Stimulated activated naive B cell treated with anti-CD40 and anti-IgM and Interleukin-4, amounts not matched to agents 10 μg/mL and 1 μg/mL and 100 μg/mL, for 72 hours (primary cell): ENCODE measurements at places on chromosomes 12 and 14.
A peak's percentile ranks its signal among the peaks of the same experiment; 100 is the strongest.

DNA sequence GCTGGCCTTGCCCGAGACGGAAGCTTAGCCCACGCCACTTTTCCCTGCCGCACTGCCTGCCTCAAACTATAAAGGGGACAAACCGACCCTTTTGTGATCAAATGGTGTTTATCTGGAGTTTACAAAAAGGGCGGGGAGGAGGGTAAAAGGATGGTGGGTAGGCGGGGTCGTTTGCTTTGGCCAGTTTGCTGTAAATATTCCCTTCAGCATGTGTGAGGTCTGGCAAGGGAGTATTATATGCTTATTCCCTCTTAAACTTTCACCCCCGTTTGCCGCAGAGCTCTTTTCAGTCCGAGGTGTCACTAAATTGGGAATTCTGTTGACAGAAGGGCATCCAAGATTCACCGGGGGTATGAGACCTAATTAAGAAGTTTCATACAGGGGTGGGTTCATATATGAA is 3.8 kb upstream of the TBX3 start:
- peaks cover 95% of the 10 kb centered on the region for H3K27me3 ChIP-seq
- peaks cover 28% of the 10 kb centered on the region for H3K4me1 ChIP-seq
- peaks cover 12% of the 10 kb centered on the region for H3K36me3 ChIP-seq
- peak overlapping the region; percentile 14 for H3K27ac ChIP-seq
- H3K4me3 ChIP-seq = no peak overlapping the region

DNA sequence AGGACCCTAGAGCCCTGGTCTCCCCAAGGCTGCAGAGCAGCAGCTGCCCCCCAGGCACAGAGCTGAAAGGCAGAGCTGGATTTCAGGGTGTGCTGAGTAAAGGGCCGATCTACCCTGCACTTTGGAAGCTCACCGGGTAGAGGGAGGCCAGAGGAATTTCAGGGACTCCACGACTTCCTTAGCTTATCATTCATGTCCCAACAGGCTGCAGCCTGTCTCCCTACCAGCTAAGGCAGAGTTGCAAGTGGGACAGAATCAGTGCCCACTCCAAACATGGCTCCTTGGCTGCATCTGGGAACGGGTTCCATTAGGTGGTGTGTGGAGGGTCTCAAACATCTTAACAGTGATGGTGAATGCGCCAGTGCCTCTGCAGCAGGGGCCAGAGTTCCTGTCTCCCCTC is 27.5 kb downstream of the MMAB start:
- no peak overlapping the region for H3K27ac ChIP-seq
- no peak for DNase-seq
- no peaks in the 10 kb centered on the region for H3K4me1 ChIP-seq
- H3K27me3 ChIP-seq = peaks cover 37% of the 10 kb centered on the region
- no peaks in the 10 kb centered on the region for H3K36me3 ChIP-seq
- no peak overlapping the region for H3K4me3 ChIP-seq

DNA sequence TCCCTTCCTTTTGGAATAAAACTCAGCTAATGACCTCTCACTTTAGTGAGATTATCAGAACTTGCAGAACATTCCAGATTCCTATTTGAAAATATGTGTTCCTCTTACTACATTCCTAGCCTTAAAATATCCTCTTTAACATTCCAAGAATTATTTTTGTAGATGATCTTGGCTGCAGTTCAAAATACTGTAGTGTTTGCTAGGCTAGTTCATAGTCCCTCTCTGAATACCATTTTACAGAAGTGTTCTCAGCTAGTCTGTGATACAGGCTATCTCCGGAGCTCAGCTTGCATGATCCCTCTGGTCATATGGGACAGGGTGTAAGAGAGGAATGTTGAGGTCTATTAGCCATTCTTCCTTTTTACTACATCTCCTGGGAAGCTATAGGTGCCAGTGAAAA is 17.6 kb upstream of the GPR33 start:
- no peaks in the 10 kb centered on the region for H3K4me1 ChIP-seq
- H3K27me3 ChIP-seq = peaks cover 5% of the 10 kb centered on the region
- no peak overlapping the region for H3K4me3 ChIP-seq

DNA sequence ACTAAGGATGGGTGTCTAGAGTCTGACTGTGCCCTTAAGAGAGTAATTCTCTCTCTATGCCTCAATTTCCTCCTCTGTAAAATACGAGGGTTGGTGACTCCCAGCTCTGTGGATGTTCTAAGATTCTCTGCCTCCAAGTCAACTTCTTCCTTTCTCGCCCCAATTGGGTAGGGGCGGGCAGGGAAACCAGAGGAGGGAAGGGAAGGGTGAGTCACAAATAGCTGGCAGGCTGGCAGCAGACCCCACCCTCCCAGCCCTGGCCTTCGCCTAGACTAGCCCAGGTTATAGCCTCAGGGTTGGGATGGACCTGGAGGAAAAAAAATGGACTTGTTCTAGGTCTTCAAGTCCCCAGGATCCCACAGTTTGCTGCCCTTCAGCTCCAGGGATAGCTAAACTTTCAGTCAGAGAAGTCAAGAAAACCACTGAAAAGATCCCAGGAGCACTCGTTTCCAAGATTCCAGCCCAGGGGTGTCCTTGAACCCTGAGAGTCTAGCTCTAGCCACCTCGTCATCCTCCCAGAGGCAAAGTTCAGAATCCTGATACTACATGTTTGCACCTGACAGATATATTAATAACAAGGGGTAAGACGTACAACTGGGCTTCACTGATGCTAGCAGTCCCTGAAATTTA is 2.3 kb downstream of the DGKA start:
- no peak overlapping the region for H3K4me3 ChIP-seq
- no peak for DNase-seq
- no peaks in the 10 kb centered on the region for H3K27me3 ChIP-seq
- H3K4me1 ChIP-seq = peaks cover 56% of the 10 kb centered on the region
- no peak overlapping the region for H3K27ac ChIP-seq

DNA sequence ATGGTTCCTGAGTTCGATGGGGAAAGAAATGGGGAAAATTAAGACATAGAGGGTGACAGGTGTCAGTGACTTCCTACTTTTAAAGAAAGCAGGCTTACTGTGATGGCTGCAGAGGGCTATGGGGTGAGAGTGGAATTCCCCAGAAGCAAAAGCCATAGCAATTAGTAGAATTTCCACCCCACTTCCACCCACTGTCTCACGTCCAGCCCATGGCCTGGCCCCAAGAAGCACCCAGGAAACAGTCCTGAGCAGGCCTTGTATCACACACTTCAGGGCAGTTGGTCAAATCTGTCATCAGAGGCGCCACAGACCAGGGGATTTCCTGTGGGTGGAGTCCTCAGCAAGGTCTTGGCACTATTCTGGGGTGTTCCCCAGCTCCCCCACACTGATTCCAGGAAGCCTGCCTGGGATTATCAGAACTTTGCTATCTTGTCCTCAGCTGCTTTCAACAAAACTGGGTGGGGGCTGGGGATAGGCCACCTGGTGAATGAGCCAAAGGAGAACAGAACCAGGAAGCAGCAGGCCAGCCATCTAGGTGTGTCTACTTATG is 120.1 kb upstream of the CCND2 start:
- peak overlapping the region; percentile 96 for H3K27ac ChIP-seq

DNA sequence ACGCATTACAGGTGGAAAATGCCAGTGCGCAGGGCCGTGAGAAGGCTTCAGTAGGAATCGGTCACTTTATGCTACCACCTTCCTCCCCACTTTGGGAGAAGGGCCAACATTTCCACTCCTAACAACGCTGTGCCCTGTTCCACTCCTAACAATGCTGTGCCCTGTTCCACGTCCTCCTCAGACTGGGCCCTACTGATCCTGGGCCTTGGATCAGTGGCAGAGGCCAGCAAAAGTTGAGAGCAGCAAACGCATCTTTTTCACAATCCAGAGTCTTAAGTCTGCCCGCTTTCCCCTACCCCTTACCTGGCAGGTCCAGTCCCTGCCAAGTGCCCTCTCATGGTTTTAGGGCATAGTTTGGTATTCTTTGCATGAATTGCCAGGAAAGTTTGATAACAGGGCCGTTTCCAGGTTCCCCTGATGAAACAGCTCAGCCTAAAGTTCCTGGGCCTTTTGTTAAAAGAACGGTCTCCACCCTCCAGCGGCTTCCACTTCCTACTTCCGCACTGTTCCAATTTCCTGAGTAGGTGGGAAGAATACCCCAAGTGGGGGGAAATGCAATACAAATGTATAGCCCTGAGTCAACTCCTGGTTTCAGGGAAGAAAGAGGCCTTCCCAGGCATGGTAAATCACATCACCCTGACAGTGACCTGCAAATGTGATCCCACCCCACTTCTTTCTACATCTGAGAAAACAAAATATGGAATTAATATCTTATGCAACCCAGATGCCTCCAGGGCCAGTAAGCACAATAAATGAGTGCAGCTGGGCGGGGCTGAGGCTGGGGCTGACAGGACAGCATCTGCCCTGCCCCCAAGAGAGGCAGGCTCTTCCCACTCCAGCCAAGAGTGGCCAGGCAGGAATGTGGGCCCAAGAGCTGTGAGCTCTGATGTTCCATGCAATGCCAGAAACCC is 15.0 kb downstream of the KCTD10 start:
- peaks cover 28% of the 10 kb centered on the region for H3K4me1 ChIP-seq
- H3K36me3 ChIP-seq = peaks cover 47% of the 10 kb centered on the region
- no peak for DNase-seq
- no peak overlapping the region for H3K4me3 ChIP-seq
- H3K27ac ChIP-seq = no peak overlapping the region

DNA sequence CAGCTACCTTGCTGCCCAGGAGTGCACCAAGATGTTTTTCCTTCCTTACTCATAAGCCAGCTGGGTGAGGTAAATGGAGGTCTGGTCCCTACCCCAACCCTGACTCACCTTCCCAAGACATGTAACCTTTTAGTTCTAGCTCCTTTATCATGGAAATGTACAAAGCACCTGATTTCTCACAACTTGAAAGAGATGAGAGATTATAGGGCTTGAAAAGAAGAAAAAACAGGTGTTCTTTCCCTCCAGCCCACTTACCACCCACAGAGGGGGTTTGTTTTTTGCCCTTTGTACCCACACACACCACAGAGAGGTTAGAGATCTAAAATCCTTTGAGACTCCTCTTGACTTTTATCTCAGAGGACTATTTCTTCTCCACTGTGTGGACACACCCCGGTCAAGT is 21.1 kb downstream of the PLXNC1 start:
- H3K4me1 ChIP-seq = peaks cover 52% of the 10 kb centered on the region
- H3K27ac ChIP-seq = peak overlapping the region; percentile 71
- DNase-seq = no peak
- H3K36me3 ChIP-seq = peaks cover 60% of the 10 kb centered on the region

DNA sequence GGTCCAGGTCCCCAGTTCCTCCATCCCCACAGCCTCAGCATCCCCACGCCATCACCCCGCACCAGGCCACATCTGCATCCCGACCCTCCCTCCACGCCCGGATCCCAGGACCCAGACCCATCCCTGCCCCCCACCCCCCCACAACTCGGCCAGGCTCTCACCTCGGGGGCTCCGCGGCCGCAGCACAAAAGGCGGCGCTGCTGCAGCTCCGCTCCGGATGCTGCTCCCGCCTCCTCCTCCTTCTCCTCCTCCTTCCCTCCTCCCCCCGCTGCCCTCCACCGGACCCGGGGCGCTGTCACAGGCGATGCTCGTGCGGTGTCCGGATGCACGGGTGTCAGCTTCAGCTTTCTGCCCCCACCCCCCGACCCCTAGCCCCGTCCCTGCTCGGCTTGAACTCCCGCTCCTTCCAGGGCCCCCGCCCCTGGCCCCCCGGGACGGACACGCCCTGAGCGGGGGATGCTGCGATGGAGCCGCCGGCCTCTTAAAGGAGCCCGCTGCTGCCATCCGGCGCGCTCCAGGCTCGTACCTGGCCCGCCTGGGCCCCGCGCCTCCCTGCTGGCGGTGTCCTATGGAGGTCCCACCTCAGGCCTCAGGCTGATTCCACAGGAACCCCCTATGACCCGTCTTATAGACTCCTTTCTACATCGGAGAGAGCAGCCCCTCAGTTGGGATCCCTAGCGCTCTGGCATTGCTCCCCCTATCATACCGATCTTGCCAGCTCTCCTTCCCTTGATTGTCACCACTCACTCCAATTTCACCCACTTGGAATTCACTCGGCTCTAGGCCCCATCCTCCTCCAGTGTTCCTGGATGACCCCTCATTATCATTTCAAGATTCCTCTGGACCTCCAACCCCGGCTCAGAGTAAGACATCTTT is at the start of gene MAP3K12:
MAP3K12 (minus strand) TSS at position 193 of the 876 bp plus-strand sequence. CDS start 12,067 bp downstream, outside the sequence.
- H3K36me3 ChIP-seq = peaks cover 19% of the 10 kb centered on the region
- peaks cover 25% of the 10 kb centered on the region for H3K4me1 ChIP-seq
- H3K27me3 ChIP-seq = no peaks in the 10 kb centered on the region
- peak within 1 kb of the TSS; percentile 99 for H3K27ac ChIP-seq
- peak within 1 kb of the TSS; percentile 86 for H3K4me3 ChIP-seq
- DNase-seq = peak; percentile 54

DNA sequence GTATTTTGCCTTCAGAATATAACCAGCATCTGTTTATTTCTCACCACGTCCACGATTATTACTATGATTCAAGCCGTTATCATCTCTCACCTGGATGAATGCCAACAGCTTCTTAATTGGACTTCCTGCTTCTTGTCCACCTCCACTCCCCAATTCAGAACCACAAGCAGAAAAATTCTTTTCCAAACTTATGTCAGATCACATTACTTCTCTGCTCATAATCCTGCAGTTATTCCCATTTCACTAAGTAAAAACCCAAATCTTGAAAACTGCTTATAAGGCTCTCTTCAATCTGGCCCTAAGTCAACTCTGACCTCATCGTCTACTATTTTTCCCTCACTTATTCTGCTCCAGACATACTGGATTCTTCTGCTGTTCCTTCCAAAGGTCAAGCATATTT is 2.0 kb downstream of the CRY1 start:
- no peak overlapping the region for H3K27ac ChIP-seq
- H3K36me3 ChIP-seq = no peaks in the 10 kb centered on the region
- no peak overlapping the region for H3K4me3 ChIP-seq
- peaks cover 4% of the 10 kb centered on the region for H3K4me1 ChIP-seq

- peak overlapping the region; percentile 44 for H3K27ac ChIP-seq
- peaks cover 20% of the 10 kb centered on the region for H3K4me1 ChIP-seq
- H3K27me3 ChIP-seq = no peaks in the 10 kb centered on the region
- H3K36me3 ChIP-seq = no peaks in the 10 kb centered on the region
- DNase-seq = peak; percentile 53
Observed at GRCh38 chr14:95233702-95234241, 76.4 kb upstream of the DICER1 start.

GRCh38 chr14:55781046-55781445 is 201.0 kb downstream of the KTN1 start:
- H3K27ac ChIP-seq = peak overlapping the region; percentile 42
- H3K27me3 ChIP-seq = peaks cover 4% of the 10 kb centered on the region
- H3K36me3 ChIP-seq = no peaks in the 10 kb centered on the region
- no peak for DNase-seq
- H3K4me3 ChIP-seq = no peak overlapping the region

GRCh38 chr12:3437986-3438385 is 53.0 kb upstream of the PRMT8 start:
- no peak for DNase-seq
- H3K4me3 ChIP-seq = no peak overlapping the region
- H3K27me3 ChIP-seq = peaks cover 7% of the 10 kb centered on the region
- H3K27ac ChIP-seq = no peak overlapping the region

- peaks cover 68% of the 10 kb centered on the region for H3K36me3 ChIP-seq
- no peaks in the 10 kb centered on the region for H3K27me3 ChIP-seq
- no peak for DNase-seq
Observed at GRCh38 chr14:75539162-75539560, 16.9 kb downstream of the BATF start.
